ENCODE measurements at places on chromosomes 13 and 19. TPM values are rescaled to one million over a fixed set of nuclear protein-coding genes. Genes with fewer than 3 reads are reported as not detected.

GRCh38 chr13:113076681-113077401, 28.8 kb upstream of the F7 start:
- H3K36me3 ChIP-seq: peaks cover 27% of the 10 kb centered on the region
- DNase-seq: peak; percentile 78
- no peaks in the 10 kb centered on the region for H3K27me3 ChIP-seq
- no peaks in the 10 kb centered on the region for H3K4me1 ChIP-seq
- no peak overlapping the region for H3K27ac ChIP-seq
- no peak overlapping the region for H3K4me3 ChIP-seq

DNA sequence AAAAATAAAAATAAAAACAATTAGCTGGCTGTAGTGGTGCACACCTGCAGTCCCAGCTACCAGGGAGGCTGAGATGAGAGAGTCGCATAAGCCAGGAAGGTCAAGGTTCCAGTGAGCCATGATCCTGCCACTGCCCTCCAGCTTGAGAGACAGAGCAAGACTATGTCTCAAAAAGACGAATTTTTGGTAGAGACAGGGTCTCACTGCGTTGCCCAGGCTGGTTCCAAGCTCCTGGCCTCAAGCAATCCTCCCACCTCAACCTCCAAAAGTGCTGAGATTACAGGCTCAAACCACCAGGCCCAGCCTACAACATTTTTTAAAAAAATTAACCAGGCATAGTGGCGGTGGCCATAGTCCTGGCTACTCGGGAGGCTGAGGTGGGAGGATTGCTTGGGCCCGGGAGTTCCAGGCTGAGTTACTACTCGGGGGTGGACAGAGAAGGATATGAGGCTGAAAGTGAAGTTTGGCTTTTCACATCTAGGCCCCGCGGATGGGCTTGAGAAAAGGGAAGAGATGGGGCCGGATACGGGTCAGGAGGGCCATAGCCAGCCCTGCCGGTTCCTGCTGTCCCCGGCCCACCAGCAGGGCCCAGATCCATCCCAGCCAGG, 10.2 kb downstream of the NDUFA11 start:
- no peak overlapping the region for H3K27ac ChIP-seq
- no peak for DNase-seq
- peaks cover 10% of the 10 kb centered on the region for H3K4me1 ChIP-seq
- no peak overlapping the region for H3K4me3 ChIP-seq
- peaks cover 23% of the 10 kb centered on the region for H3K36me3 ChIP-seq
- peaks cover 6% of the 10 kb centered on the region for H3K27me3 ChIP-seq

Gene WDR62
- 7.6 TPM for total RNA-seq

DNA sequence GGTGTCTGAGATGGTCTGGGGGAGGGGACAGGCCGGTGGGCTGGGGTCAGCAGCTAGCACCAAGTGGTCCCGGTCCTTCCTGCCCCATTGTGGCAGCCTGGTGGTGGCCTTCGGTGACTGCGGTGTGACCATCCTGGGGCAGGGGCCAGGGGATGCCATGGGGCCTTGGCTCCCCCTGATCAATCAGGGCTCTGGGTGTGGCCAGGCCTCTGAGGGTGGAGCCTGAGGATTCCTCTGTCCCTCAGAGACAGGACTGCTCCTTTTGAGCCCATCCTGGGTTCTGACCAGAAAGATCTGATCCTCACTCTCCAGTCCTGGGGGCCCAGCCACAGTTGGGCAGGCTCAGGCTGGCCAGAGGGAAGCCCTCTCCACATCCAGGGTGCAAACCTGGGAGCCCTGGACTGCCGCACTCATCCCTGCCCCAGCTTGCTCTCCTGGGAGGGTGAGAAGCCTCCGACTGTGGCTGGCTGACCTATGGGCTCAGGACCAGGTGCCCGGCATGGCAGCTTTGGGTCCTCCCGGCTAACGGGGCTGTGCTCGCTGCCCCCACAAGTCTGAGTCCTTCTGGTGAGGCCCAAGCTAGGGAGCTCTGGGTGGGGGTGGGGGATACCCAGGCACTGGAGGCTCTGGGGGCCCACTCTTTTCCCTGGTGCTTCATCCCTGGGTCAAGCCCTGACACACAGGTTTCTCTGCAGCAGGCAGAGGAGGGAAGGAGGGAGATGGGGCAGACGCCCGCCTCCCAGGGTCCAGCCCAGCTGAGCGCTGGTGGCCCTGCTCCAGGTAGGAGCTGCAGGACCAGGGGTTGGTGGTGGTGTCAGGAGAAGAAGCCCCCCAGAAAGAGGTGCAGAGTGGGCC, 59.5 kb downstream of the IER2 start:
- peak; percentile 51 for DNase-seq
- no peak overlapping the region for H3K27ac ChIP-seq
- H3K4me3 ChIP-seq: no peak overlapping the region
- H3K27me3 ChIP-seq: no peaks in the 10 kb centered on the region
- H3K4me1 ChIP-seq: peaks cover 7% of the 10 kb centered on the region

Measured in upper lobe of left lung (tissue), 6 donors.